ENCODE measurements at places on chromosomes 1 and 21. TPM values are rescaled to one million over a fixed set of nuclear protein-coding genes. Genes with fewer than 3 reads are reported as not detected.
A peak's percentile ranks its signal among the peaks of the same experiment; 100 is the strongest.

The HCRTR1 gene
- not detected for total RNA-seq

The ADGRL4 gene
- total RNA-seq: 1.3 TPM

GRCh38 chr21:15034126-15034853 lies 30.5 kb downstream of the NRIP1 start:
- no peak for DNase-seq

GRCh38 chr1:152048416-152049009 lies 11.7 kb upstream of the S100A11 start:
- peak; percentile 38 for DNase-seq

GRCh38 chr1:165696625-165697100 lies 1.7 kb downstream of the ALDH9A1 start:
- no peak for DNase-seq

DNA sequence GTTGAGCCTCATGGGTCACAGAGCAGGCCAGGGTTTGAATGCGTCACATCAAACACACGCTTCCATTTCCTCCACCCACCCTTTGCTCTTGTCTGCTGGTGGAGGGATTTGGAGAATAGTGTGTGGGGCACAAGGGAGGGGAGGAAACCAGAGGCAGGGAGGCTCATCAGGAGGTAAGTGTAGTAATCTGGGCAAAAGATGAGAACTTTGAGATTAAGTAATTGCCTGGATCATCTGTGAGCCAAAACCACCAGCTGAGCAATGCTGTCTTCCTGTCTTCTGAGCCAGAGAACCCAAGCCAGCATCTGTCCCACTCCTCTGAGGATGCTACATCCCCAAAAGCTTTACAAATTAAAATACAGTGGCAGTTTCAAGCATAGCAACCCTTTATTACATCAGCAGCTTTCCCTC lies 45.2 kb downstream of the C8B start:
- DNase-seq: no peak

DNA sequence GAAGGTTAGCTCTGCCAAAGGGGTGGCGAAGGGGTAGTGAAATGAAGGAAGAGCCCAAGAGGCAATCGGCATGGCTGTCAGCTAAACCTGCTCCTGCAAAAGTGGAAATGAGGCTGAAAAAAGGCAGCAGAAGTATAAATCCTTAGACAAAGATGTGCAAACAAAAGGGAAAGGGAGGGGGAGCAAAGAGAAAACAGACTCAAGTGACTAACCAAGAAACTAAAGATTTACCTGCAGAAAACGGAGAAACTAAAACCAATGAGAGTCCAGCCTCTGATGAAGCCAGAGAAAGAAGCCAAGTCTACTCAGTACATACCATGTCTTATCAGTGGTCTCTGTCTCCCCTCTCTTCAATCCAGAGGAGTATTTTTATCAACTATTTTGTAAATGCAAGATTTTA lies 25.4 kb downstream of the SCAF4 start:
- no peak for DNase-seq

DNA sequence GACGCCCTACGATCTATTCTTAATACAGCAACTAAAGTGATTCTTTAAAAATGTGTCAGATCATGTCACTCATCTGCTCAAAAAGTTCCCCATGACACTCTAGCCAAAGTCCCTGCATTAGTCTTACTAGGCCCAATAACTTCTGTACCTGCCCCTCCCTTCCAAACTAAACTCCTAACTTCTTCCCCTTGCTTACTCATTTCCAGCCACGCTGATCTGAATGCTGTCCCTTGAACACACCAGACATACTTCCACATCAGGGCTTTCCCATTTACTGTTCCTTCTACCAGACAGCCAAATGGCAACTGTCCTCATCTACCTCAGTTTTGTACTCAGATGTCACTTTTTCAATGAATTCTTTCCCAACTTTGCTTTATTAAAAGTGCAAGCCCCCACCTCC lies 1.2 kb downstream of the PPT1 start:
- no peak for DNase-seq

DNA sequence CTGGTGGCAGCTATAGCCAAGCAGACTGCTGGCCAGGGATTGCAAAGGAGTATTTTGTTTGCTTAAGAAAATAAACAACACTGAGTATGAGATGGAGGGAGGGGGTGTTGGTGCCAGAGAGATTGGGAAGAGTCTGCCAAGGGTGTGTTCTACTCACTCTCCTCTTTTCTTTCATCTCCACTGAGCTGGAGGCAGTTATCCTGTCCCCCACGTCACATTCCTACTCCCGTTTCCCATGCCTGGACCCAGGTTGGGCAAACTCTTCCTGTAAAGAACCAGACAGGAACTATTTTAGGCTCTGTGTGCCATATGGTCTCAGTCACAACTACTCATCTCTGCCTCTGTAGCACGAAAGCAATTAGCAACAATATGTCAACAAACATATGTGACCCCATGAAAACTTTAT lies 1.4 kb upstream of the IL24 start:
- no peak for DNase-seq

DNA sequence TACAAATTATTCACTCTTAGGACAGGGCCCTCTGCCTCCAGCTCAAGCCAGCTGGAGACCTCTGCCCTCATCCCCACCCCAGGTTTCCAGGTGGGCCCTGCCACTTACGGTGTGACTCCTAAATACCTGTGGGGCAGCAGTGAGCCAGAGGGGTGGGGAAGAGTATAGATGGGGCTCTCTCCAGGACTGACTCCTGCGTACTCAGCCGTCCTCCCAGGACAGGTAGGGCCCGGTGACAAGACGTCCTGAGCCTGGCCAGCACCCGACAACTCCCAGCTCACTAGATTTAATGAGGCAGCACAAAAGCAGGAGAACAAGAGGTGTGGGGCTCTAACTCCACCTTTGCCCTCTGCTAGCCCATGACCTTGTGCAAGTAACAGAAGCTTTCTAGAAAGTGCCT lies 16.8 kb downstream of the GNG12 start:
- DNase-seq: no peak

Data from GM23338 (cell line).